Motor neuron (in vitro differentiated cells): ENCODE measurements at places on chromosomes 5 and 9. TPM values are rescaled to one million over a fixed set of nuclear protein-coding genes. Genes with fewer than 3 reads are reported as not detected.
A peak's percentile ranks its signal among the peaks of the same experiment; 100 is the strongest.

GRCh38 chr9:14348373-14349145 is 34.6 kb upstream of the NFIB start:
- ATAC-seq = peak; percentile 24

PCDHGB4 gene
- total RNA-seq = 1.3 and 2.2 TPM in 2 replicates

DNA sequence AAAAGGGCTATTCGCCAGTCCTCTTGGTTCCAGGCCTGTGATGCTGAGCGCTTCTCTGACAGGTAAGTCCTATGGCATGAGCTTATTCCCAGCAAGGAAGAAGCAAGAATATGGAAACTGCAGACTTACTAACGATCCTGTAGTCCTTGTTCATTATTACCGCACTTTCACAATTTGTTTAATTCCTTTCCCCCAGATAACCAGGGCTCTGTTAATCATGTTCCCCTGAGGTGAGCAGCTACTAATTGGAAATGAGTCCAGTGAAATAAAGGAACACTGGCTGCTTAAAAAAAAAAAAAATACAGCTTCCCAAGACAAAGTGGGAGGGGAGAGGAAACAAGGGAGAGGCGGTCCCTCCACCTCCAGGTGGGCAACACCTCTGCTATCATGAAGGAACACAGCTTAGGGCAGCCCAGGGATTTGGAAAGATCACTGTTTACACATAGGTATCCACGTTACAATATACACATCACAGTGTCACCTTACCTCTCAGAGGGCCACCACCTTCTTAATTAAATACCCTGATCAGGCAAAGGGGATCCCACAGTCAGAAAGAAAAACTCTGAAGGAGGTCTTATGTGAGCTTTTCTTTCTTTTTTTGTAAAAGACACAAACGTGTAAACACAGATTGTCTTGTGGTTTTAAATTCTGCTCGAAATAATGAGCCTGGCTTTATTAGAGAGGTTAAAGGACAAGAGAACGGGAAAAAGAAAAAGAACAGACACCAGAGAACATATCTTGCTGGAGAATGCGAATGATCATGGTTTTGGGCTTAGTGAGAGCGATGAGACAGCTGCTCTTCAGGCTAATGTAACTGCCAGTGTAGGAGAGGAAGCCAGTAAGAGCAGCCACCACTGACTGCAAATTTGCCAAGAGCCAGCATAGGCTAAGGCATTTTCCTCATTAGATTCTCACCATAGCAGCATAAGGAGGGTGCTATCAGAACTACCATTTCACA is 258.6 kb downstream of the CRB2 start:
- ATAC-seq = no peak

UNC13B gene
- 32.3 and 38.6 TPM in 2 replicates for total RNA-seq

- ATAC-seq = no peak
These were observed 662.1 kb upstream of the FTMT start for GRCh38 chr5:121189342-121190305.

DNA sequence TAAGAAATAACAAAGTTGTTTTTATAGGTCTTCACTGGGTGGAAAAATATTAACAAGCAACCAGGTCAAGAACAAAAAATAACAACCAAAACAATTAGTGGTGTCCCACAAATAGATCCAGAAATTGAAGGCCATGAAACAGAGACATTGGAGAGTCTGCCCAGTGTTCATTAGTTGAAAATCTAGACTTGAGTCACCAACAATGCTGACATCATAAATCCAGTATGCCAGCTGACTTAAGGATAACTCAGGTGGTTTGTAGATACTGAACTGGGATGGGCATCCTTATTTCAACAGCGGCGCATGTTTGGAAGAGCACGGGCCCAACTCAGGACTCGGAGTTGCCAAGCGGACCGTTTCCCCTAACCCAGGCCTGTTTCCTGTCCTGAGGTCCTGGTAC is 80.7 kb upstream of the TNFAIP8 start:
- ATAC-seq = no peak

GRCh38 chr5:133698646-133699526 is 86.5 kb upstream of the FSTL4 start:
- ATAC-seq = no peak
